ENCODE measurements at places on chromosomes 7 and 10.

DNA sequence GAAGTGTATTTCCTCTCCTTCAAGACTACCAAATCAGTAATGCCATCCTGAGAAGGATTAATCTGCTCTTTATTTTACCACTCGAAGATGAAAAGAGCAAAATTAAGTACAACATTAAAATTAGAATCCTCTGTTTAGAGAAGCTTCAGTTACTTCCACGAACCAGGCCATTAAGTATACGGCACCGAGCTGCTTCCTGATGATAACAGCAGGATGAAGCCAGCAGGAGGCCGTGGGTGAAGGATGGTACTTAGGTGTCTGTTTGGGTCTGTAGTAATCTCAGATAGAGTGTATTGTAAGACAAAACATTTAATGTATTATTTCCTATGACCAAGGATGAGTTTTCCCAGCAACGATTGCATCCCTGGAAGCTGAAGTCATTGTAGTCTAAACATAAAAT is 362.8 kb downstream of the SFMBT2 start:
- no peak for DNase-seq

DNA sequence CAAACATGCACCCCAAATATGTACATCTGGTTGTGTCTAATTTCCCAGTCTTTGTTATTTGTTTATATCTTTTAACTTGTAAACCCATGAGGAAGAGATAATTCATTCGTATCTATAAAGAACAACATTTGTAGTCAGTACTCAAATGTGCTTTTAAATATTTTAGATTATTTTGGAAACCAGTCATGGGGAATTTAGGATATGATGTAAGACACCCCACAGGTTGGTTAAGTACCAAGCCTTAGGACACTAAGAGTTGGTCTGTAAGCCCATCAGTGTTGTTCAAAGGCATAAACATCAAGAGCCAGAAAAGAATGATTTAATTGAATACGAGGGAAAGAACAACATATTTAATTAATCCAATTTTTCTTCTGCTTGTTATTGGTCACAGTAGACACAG is 421.1 kb upstream of the SEMA3C start:
- no peak for DNase-seq

GRCh38 chr7:82595176-82595575 is 151.6 kb upstream of the CACNA2D1 start:
- DNase-seq = no peak

DNA sequence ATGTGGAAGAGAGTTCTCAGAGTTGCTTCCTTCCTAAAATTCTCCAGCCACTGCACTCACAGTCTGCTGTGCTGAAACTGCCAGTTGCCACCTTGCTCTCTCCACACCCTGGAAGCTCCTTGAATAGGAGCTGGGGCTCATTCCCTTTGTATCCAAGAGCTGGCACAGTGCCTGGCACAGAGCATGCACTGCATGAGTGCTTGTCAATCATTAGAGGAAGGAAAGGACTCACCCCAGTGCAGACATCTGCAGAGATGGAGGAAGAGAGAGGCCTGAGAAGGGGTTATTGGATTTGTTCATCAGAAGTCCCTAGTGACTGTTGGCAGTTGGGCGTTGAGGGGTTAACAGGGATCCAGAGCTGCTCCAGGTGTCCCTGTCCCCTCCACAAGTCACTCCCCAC is 41.7 kb upstream of the DUSP5 start:
- peak; percentile 45 for DNase-seq

DNA sequence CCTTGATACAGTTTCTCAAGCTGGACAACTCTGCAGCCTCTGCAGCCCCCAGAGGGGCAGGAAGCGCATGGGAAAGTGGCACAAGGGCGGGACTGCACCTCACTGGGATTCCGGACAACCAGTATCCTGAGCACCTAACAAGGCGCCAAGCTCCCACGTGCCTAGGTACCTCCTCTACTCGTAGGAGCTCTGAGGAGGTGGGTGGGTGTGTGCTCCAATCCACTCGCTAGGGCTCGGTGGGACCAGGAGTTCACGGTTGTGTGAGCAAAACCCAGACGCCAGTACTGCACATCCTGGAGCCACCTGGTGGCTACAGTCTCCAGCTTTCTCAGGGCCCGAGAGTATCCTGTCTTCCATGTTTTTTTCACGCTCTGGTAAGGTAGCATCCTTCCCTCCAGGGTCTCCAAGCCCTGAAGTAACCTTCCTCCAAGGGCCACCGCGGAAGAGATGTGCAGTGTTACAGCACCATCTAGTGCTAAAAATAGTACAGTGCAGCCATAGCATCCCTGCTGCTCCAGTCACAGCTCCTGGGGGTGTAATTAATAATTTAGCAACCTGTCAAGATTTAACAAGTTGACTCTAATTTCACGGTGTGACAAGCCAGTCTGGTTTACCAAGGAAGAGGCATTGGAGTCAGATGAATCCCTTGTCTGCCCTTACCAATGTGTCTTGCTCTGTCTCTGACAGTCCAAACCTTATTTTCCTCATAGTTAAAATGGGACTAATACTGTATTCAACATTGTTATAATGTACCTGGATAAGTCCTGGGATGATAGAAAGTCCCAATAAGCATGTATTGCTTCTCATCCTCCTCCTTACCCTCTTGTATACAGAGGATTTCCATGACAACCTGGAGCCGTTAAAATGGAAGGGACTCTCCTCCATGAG is 70.4 kb downstream of the HERPUD2 start:
- DNase-seq = peak; percentile 60

DNA sequence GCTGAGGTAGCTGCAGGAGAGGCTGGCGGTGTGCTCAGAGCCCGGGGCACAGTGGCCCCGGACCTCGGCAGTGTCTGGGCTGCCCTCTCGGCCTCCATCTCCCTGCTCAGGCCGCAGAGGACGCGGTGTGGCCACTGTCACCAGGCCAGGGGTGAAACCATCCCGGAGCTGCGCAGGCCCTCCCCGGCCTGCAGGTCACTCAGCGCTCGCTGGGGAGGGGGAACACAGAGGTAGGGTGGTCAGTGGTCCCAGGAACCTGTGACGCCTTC is 49.8 kb upstream of the DAGLB start:
- DNase-seq = no peak

GRCh38 chr7:91566402-91566732 is 302.1 kb downstream of the FZD1 start:
- no peak for DNase-seq

DNA sequence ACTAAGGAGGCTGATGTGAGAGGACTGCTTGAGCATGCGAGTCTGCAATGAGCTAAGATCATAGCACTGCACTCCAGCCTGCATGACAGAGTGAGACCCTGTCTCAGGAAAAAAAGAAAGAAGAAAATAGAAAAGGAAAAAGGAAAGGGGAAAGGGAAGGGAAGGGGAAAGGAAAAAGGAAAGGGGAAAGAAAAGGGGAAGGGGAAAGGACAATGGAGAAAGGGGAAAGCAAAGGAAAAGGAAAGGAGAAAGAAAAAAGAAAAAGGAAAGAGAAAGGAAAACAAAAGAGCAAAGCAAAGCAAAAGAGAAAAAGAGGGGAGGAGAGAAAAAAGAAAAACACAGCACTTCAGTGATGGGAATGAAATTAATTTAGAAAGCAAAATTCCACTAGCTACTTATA is 179.3 kb downstream of the SRPK2 start:
- no peak for DNase-seq

DNA sequence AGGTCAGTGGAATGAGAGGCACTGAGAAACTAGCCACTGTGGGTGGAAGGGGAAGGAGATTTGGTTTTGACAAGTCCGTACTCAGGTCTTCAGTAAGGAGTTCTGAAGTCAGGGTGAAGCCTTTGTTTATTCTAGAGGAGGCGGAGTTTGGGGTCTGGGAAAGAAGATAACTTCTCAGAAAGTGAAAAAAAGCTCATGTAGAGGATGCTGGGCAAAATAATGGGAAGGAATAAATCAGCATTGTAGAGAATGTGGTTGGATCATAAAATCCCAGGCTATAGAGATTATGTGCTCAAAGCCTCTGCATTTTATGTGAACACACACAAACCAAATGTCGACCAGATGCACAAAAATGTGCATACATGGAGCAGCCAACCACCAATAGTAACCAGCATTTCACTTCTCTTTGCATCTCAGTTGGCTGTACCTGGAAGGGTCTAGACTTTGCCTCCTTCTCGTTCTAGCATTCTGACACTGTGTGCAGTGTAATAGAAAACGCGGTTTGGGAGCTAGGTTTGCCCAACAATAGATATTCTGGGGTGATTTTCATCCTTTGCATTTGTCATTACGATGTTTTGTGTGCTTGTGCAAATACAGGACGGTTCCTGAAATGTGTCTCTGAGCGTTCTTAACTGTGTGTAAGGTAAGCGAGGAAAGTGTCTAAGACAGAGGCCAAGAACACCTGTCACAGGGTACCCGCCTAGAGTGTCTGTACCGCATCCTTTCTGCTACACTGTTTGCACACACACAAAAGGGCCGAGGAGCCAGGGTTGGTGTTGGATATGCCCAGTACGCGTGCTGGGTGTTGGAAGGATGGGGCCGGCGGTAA is 603 bp upstream of the HECW1 start:
- no peak for DNase-seq

GRCh38 chr7:77542409-77542808 is 5.3 kb downstream of the PTPN12 start:
- DNase-seq = no peak

DNA sequence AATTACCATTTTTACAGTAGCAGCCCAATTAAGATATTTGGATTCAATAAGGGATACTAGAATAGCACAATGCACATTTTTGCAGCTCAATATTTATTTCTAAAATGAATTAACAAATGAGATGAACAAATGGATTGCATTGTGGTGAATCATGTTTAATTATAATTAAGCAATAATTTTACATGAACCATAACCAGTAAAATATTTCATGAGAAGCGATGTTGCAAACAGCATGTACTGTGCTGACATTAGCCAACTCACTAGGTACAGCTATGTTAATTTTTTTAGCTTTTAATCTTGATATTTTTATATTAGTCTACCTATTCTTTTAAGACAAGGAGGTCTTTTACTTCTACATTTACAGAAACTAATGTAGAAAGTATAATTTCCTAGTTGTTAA is 399.1 kb upstream of the AKR1E2 start:
- no peak for DNase-seq

- no peak for DNase-seq
Measured at GRCh38 chr7:42617071-42617765, 294.7 kb downstream of the C7orf25 start.

GRCh38 chr7:50738932-50739331 is 43.8 kb downstream of the GRB10 start:
- DNase-seq = no peak

GRCh38 chr10:12847361-12847975 is 154.0 kb downstream of the CCDC3 start:
- peak; percentile 82 for DNase-seq

- peak; percentile 45 for DNase-seq
Measured at GRCh38 chr10:124353896-124354295, 64.8 kb downstream of the OAT start.

Measured in activated CD8-positive, alpha-beta memory T cell treated with anti-CD3 and anti-CD28 coated beads, Interleukin-2, amount 50 U/mL, for 48 hours (primary cell).